ENCODE measurements at places on chromosomes 2 and 18. TPM values are rescaled to one million over a fixed set of nuclear protein-coding genes. Genes with fewer than 3 reads are reported as not detected.

The CUL3 gene
- 72.6 TPM for total RNA-seq

The FBXO36 gene
- 2.8 TPM for total RNA-seq

DNA sequence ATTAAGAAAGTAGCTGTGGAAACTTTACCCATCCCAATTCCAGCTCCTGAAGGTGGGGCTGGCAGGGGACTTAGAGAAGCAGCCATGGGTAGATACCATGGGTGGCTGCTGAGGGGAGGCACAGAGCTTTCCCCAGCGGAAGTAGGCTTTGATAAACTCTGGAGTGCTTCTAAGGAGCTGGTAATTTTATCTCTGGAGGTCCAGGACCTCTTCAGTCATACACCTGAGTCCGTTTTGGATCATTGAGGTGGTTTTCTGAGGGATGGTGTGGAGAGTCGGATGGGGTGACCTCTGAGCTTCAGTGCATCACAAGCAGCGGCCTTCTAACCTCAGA lies 36.7 kb upstream of the BMP10 start:
- peaks cover 9% of the 10 kb centered on the region for H3K4me1 ChIP-seq
- no peaks in the 10 kb centered on the region for H3K36me3 ChIP-seq
- H3K4me3 ChIP-seq, result no peak overlapping the region
- no peak overlapping the region for H3K27ac ChIP-seq

The EFR3B gene
- 3.2 TPM for total RNA-seq

GRCh38 chr2:133871545-133872209 lies 303.4 kb upstream of the NCKAP5 start:
- H3K4me3 ChIP-seq, result no peak overlapping the region
- H3K4me1 ChIP-seq, result no peaks in the 10 kb centered on the region
- no peaks in the 10 kb centered on the region for H3K36me3 ChIP-seq
